ENCODE measurements at places on chromosomes 3 and 15. TPM values are rescaled to one million over a fixed set of nuclear protein-coding genes. Genes with fewer than 3 reads are reported as not detected.

Gene SI
- not detected for total RNA-seq

Gene BSN
- 0.82 TPM for total RNA-seq

Gene AGTR1
- 2.2 TPM for total RNA-seq

Gene NANOGP8
- not detected for total RNA-seq

Gene ERICH6
- total RNA-seq: not detected

Gene OXTR
- 48.8 TPM for total RNA-seq

DNA sequence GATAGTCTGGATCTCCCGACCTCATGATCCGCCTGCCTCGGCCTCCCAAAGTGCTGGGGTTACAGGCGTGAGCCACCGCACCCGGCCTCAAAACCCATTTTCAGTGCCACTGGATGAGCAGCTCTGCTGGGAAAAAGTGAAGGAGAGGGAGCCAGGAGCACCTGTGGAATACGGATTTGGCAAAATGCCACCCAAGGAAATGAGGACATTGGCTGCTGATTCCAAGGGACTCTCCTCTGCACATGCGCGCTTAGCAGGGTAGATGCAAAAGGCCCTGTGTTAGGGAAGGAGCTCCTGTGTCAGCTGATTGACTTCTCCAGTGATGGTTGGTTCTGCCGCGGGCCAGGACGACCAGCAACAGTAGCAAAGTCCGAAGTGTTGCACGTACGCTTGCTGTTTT is 43.4 kb upstream of the IGF1R start:
- H3K27ac ChIP-seq: no peak overlapping the region
- peaks cover 16% of the 10 kb centered on the region for H3K4me1 ChIP-seq
- no peaks in the 10 kb centered on the region for H3K27me3 ChIP-seq
- DNase-seq: no peak

- H3K4me3 ChIP-seq: no peak overlapping the region
- no peaks in the 10 kb centered on the region for H3K36me3 ChIP-seq
- H3K4me1 ChIP-seq: peaks cover 3% of the 10 kb centered on the region
- H3K27ac ChIP-seq: no peak overlapping the region
These were observed 173.6 kb downstream of the P3H2 start for GRCh38 chr3:189947068-189947467.

DNA sequence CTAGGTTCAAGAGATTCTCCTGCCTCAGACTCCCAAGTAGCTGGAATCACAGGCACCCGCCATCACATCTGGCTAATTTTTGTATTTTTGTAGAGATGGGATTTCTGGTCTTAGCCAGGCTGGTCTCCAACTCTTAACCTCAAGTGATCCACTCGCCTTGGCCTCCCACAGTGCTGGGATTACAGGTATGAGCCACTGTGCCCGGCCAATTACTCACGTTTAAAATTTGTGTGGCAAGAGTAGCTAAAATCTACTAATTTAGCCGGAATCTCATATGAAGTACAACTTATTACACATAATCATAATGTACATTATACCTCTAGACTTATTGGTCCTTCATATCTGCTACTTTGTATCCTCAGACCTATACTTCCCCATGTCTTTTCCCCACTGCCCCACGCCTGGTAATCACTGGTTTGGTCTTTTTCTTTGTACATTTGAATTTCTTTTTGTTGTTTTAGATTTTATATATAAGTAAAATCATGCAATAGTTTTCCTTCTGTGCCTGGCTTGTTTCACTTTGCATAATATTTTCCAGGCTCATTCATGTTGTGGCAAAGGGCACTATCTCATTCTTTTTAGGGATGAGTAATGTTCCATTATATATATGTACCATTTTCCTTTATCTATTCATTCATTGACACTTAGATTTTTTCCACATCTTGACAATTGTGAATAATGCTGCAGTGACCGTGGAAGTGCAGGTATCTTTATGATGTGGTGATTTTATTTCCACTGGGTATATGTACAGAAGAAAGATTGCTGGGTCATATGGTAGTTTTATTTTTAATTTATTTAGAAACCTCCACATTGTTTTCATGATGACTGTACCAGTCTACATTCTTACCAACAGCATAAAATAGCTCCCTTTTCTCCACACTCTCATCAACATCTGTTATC is 605.0 kb upstream of the CBLB start:
- no peak overlapping the region for H3K4me3 ChIP-seq
- H3K27ac ChIP-seq: no peak overlapping the region
- peaks cover 1% of the 10 kb centered on the region for H3K36me3 ChIP-seq
- no peaks in the 10 kb centered on the region for H3K27me3 ChIP-seq
- no peaks in the 10 kb centered on the region for H3K4me1 ChIP-seq
- DNase-seq: no peak

- no peaks in the 10 kb centered on the region for H3K27me3 ChIP-seq
- H3K27ac ChIP-seq: no peak overlapping the region
- peaks cover 30% of the 10 kb centered on the region for H3K4me1 ChIP-seq
- DNase-seq: no peak
- H3K4me3 ChIP-seq: no peak overlapping the region
- H3K36me3 ChIP-seq: no peaks in the 10 kb centered on the region
These were observed 12.4 kb upstream of the ATP10A start for GRCh38 chr15:25875566-25875965.

GRCh38 chr3:10411598-10412332 is 90.9 kb upstream of the SEC13 start:
- no peaks in the 10 kb centered on the region for H3K4me1 ChIP-seq
- no peak overlapping the region for H3K27ac ChIP-seq
- peaks cover 22% of the 10 kb centered on the region for H3K27me3 ChIP-seq
- DNase-seq: peak; percentile 68
- no peak overlapping the region for H3K4me3 ChIP-seq
- no peaks in the 10 kb centered on the region for H3K36me3 ChIP-seq

- no peak overlapping the region for H3K27ac ChIP-seq
- peaks cover 14% of the 10 kb centered on the region for H3K4me1 ChIP-seq
- H3K36me3 ChIP-seq: peaks cover 39% of the 10 kb centered on the region
- DNase-seq: peak; percentile 46
These were observed 10.8 kb downstream of the TATDN2 start for GRCh38 chr3:10259036-10259435.

DNA sequence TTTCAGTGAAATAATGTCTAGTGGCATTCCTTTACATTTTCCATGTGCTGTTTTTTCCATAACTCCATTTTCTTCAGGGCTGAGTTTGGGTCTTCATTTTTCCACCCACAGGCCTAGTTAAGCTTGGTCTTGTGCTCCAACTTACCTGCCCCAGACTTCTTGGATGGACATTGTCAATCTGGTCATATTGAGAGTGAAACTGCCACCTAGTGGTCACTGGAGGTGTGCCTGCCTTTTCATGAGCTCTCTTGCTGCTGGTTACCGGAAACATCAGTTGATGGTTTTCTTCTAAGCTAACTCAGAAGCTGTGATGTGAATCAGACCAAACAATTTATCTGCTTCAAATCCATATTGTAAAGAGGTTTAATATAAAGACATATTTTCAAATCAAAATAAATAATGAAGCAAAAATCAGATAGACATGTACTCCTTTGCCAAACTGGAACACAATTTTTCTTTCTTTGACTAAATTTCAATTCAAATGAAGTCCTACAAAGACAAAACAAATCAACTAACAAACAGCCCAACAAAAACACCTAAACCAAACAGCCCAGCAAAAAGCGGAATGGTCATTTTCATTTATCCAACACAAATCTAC is 135.1 kb upstream of the RASGRP1 start:
- no peak overlapping the region for H3K27ac ChIP-seq
- no peaks in the 10 kb centered on the region for H3K27me3 ChIP-seq
- DNase-seq: no peak
- H3K4me3 ChIP-seq: no peak overlapping the region
- H3K36me3 ChIP-seq: no peaks in the 10 kb centered on the region

DNA sequence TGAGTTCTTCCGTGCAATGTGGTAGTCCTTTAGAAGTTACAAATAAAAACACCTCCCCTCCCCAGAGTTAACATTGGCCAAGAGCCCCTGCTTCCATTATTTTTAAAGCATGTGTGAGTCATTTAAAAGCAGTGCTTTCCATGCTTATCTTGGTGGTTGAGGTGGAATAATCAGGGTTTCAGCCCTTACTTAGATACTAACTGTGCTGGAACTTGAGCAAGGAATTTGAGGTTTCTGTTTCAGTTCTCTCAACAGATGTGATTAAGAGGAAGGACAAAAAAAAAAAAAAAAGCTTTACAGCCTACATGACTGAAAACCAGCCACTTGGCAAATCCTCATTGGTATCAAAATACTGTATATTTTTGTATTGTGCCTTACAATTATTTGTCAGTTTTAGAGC is 64.5 kb downstream of the CGNL1 start:
- H3K36me3 ChIP-seq: no peaks in the 10 kb centered on the region
- H3K4me3 ChIP-seq: peak overlapping the region; percentile 34
- no peak for DNase-seq
- H3K27ac ChIP-seq: peak overlapping the region; percentile 89

GRCh38 chr15:80060356-80061006 is 1.0 kb downstream of the ZFAND6 start:
- H3K4me3 ChIP-seq: peak overlapping the region; percentile 79
- H3K27ac ChIP-seq: peak overlapping the region; percentile 88
- H3K36me3 ChIP-seq: no peaks in the 10 kb centered on the region

DNA sequence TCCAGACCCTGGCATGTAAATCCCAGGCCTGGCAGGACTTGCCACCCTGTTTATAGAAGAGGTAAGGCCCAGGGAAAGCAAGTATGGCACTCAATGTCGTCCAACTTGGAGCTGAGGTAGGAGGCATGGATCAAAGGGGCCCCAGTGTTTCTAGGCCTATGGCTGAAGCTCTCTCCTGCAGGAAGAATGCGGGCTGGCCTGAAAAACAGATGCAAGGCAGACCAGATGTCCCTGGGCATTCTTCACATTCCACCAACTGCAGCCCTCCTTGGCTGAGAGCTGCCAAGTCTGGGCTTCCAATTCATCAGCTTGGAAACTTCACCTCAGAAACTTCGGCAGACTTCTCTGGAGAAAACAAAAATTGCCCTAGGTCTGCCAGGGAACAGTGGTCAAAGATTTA is 22.2 kb downstream of the MESD start:
- peak overlapping the region; percentile 43 for H3K27ac ChIP-seq
- no peaks in the 10 kb centered on the region for H3K27me3 ChIP-seq
- no peak for DNase-seq
- no peak overlapping the region for H3K4me3 ChIP-seq
- peaks cover 18% of the 10 kb centered on the region for H3K4me1 ChIP-seq
- peaks cover 14% of the 10 kb centered on the region for H3K36me3 ChIP-seq

DNA sequence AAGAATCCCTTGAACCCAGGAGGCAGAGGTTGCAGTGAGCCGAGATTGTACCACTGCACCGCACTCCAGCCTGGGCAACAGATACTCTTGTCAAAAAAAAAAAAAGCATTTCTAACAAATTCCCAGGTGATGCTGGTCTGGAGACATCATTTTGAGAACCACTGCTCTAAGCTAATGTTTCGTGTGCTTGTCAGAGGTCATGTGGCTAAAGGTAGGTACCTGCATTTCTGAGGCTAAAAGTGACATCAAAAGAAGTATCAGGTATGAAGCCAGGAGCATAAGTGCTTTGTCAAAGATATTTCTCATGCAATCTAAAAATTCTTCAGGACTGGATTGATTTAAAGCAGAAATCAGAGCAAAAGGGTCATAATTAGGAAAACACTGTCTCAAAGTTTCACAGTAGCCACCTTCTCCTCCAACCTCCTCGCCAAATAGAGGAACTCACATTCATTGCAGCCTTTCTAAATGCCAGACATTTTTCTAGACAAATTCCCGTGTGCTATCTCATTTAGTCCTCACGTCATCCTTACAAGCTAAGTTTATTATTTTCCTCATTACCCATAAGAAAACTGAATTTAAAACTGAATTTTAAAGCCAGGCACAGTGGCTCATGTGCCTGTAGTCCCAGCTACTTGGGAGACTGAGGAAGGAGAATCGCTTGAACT is 25.7 kb upstream of the GSK3B start:
- H3K4me3 ChIP-seq: no peak overlapping the region
- no peaks in the 10 kb centered on the region for H3K27me3 ChIP-seq

DNA sequence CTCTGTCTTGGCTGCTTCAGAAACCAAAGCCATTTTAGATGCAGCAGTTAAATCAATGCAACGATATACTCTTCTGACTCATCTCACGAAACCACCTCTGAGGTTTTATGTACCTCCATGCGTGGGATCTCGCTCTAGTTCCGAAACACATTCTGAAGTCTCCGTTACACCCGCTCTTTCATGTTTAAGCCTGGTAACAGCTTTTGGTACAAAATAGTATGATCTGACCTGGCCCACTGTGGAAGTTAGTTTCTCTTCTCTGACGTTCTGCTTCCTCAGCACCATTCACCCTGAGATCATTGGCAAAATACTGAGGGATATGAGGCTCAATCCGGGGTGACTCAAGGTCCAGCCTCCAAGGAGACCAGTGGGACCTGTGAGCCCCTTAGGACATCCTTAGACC is 121.9 kb downstream of the TMEM266 start:
- no peaks in the 10 kb centered on the region for H3K36me3 ChIP-seq
- H3K27me3 ChIP-seq: peaks cover 6% of the 10 kb centered on the region
- no peak overlapping the region for H3K4me3 ChIP-seq
- H3K27ac ChIP-seq: no peak overlapping the region
- peaks cover 40% of the 10 kb centered on the region for H3K4me1 ChIP-seq

DNA sequence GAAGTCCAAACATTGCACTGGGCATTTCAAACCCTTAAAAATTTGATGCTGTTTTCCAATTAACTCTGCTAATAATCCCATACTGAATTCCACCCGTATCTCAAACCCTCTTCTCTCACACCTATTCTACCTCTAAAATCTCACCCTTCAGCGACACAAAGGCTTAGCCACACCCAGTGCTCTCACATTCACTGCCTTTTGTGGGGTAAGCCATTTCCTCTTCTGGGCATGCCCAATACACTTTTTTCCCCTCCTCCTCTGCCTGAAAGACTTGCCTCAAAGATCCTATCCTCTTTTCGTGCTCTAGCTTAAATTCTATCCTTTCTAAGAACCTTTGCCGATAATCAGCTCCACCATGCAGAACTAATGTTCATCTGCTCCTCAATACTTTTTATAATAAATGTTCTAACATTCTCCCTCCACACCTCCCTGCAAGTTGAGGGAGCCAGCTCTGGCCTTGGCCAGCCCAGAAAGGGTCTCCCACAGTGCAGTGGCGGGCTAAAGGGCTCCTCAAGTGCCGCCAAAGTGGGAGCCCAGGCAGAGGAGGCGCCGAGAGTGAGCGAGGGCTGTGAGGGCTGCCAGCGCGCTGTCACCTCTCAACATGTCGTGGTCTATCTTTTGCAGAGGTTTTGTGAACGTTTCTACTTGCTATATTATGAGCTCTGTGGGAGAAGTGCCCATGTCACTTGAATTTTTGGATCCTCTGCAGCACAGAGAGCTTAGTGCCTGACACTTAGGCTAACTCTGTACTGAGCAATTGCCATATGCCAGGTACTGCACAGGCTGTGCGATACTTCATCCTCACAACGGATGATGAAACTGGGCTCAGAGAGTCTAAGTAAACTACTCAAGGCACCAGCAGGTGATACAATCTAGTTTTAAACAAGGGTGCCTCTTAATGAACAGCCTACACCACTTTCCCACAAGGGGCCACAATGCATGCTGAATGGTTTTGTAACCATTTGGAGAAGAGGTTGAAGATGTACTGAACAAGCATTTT is 53.6 kb upstream of the BCL6 start:
- no peaks in the 10 kb centered on the region for H3K4me1 ChIP-seq
- no peaks in the 10 kb centered on the region for H3K36me3 ChIP-seq
- H3K27ac ChIP-seq: no peak overlapping the region

- no peaks in the 10 kb centered on the region for H3K4me1 ChIP-seq
- H3K4me3 ChIP-seq: no peak overlapping the region
- no peak for DNase-seq
- no peaks in the 10 kb centered on the region for H3K36me3 ChIP-seq
These were observed 172.6 kb downstream of the IL5RA start for GRCh38 chr3:2937592-2937991.

- peaks cover 4% of the 10 kb centered on the region for H3K27me3 ChIP-seq
- H3K36me3 ChIP-seq: no peaks in the 10 kb centered on the region
- H3K4me1 ChIP-seq: peaks cover 2% of the 10 kb centered on the region
- no peak overlapping the region for H3K4me3 ChIP-seq
These were observed 486.8 kb downstream of the PDCD6IP start for GRCh38 chr3:34284959-34285826.

- no peak overlapping the region for H3K4me3 ChIP-seq
- no peak overlapping the region for H3K27ac ChIP-seq
- peaks cover 3% of the 10 kb centered on the region for H3K4me1 ChIP-seq
- peaks cover 14% of the 10 kb centered on the region for H3K27me3 ChIP-seq
These were observed 29.8 kb upstream of the AEN start for GRCh38 chr15:88591384-88591783.

Measured in chondrocyte (in vitro differentiated cells).